ENCODE measurements at places on chromosomes 11 and 22.

DNA sequence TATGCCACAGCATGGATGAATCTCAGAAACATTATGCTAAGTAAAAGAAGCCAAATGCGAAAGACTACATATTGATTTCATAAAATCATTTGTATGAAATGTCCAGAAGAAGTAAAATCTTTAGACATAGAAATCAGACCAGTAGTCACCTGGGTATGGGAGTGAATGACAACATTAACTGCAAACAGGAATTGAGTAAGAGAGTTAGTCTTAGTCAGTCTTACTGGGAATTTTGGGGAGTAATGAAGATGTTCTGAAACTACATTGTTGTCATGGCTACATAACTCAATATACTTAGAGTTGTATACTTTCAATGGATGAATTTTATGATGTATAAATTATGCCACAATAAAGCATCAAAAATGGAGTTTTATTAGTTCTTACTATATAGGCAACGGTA is 107.8 kb upstream of the CHORDC1 start:
- DNase-seq: no peak

DNA sequence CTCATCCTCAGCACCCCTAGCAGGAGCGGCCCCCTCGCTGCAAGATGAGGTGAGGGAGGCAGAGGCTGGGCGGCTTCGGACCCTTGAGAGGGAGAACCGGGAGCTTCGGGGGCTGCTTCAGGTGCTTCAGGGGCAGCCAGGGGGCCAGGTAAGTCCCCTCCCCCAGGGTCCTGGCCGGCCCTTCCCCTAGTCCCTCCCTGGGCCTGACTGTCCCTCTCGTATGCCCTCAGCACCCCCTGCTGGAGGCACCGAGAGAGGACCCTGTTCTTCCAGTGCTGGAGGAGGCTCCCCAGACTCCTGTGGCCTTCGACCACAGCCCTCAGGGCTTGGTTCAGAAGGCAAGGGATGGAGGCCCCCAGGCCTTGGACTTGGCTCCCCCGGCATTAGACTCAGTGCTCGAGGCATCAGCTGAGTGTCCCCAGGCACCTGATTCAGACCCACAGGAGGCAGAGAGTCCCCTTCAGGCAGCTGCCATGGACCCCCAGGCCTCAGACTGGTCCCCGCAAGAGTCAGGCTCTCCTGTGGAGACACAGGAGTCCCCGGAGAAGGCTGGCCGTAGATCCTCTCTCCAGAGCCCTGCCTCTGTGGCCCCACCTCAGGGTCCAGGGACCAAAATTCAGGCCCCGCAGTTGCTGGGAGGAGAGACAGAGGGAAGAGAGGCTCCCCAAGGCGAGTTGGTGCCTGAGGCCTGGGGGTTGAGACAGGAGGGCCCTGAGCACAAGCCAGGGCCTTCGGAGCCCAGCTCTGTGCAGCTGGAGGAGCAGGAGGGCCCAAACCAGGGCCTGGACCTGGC is 4.0 kb downstream of the CCDC88B start:
- DNase-seq: no peak

DNA sequence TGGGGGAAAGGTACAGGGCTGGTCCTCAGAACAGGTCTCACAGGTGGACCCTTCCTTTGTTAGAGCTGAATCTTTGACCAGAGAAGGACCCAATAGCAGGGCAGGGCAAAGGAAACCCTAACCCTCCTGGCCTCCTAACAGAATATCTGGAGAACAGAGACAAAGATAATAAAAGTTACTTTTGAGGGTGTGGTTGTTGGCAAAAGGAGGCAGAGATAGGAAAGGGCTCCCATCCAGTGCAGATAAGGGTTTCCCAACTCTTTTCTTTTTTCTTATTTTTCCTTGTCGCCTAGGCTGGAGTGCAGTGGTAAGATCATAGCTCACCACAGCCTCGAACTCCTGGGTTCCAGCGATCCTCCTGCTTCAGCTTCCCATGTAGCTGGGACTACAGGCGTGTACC is 11.9 kb downstream of the PCSK7 start:
- no peak for DNase-seq

- no peak for DNase-seq
Measured at GRCh38 chr11:116650052-116650451, 122.7 kb downstream of the BUD13 start.

GRCh38 chr11:83948200-83948599 is 662.0 kb upstream of the CCDC90B start:
- no peak for DNase-seq

DNA sequence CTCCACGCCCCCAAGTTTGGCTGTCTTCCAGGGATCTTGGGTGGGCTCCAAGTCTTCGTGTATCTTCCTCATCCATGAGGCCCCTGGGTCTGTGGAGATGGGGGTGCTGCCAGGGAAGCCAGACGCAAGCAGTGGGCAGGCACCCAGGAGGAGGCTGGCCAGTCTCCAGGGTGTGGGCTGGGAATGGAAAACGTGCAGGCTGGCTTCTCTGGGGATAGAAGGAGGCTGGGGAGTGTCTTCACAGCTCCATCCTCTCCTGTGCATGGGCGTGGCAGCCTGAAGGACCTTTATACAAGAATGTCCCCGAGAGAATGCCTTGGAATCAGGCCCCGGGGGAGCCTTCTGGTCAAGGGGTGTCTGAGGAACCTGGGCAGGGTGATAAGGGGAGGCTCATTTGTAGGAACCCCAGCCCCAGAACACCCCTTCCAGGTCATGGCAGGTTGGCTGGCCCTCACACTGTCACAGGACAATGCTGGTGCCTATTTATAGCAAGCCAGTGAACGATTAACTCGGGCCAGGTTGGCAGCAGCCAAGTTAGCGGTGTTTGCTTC is 14.0 kb downstream of the SGSM1 start:
- no peak for DNase-seq

- DNase-seq: no peak
Measured at GRCh38 chr11:81331088-81331487, 1402.6 kb downstream of the FAM181B start.

DNA sequence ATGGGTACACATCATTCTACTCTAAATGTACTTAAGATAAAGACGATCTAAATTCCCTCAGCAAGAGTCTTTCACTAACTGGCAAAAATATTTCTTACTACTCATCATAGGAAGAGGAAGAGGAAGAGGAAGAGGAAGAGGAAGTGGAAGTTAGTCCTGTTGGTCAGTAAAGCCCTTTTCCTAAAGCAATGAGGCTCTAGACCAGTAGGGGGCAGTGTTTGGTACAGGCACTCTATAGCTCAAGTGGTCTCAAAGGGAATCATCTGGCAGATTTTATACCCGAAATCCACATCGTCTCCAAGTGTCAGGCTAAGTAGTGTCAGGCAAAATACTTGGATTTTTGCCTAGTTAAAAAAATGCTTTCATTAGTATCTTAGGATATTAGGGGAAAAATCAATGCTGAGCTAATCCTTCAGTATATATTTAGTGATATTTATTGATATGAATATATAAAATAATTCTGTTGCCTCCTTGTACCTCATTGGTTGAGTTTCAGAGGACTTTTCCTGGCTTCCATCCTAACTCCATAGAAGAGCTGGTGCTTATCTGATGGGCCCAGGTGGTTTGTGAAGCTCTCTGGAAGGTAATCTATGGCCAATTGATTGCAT is 7.7 kb downstream of the BLID start:
- no peak for DNase-seq

- no peak for DNase-seq
Measured at GRCh38 chr11:78212586-78213371, 24.1 kb downstream of the USP35 start.

- DNase-seq: no peak
Measured at GRCh38 chr11:82960779-82961143, 59.2 kb downstream of the DDIAS start.

DNA sequence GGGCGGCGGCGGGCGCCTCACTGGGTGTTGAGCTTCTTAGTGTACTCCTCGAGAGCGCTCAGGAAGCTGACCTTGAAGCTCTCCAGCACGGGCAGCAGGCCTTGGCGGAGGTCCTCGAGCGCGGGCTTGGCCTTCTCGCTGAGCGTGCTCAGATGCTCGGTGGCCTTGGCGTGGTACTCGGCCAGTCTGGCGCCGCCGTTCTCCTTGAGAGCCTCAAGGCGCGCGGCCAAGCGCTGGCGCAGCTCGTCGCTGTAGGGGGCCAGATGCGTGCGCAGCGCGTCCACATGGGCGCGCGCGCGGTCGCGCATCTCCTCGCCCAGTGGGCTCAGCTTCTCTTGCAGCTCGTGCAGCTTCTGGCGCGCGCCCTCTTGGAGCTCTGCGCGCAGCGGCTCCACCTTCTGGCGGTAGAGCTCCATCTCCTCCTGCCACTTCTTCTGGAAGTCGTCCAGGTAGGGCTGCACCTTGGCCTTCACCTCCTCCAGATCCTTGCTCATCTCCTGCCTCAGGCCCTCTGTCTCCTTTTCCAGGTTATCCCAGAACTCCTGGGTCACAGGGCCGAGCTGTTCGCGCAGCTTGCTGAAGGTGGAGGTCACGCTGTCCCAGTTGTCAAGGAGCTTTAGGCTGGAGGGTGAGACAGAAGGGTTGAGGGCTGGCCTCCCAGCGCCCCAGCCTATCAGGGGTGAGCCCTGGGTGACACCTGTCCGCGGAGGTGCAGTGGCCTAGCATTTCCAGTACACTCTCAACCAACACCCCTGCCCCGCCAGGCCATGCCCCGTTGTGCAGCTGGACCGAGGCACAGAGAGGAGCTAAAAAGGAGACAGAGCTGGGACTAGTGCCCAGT is 1.4 kb downstream of the APOA1 start:
- peak; percentile 59 for DNase-seq

DNA sequence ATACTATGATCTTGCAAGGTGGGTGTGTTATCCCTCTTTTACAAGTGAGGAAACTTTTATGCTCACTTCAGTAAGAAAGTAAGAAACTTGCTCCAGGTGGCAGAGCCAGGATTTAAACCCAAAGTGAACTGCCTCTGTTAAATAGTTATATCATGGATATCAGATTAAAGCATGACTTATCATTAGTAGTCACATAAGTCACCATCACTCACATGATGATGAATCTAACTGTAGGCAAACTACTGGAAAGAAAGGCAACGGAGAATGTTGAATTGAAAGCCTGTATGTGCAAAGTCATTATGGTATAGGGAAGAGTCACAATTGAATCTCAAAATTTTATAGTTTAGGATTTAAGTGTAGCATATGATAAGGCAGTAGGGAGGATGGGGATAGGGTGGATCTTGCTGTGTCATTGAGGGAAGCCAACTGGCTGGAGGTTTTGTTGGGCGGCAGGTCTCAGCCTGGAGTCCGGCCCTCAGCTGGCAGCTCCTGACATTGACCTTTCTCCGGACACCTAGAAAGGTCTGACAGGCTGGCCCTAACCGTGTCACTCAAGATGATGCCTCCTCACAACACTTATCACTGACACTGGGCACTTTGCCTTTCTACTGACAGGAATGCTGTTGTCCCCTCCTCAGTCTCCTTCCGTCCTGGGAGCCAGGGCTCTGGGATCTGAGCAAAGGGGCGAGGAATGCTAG is 98.3 kb downstream of the EMSY start:
- no peak for DNase-seq

DNA sequence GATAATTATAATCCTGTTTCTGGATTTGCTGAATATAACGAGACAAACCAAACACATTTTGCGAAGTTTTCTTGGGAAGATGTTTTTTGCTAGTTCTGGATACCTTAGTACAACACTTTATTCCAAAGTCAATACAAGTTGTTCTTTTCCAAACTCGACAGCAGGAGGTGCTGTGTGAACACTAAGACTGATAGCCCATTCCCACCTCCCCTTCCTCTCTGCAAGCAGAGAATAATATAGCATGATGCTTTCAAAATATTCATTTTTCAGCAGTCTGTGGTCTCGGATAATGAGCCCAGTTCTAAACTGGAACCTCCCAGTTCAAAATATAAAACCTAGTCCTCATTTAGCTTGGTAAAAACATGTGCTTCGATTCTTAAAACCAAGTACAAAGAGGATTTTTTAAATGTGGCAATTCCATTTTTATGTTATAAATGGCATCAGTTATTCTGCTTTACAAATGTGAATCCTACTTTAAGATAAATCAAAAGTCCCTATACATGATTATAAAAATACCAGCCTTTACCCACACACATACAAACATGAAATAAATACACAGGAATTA is 129.1 kb downstream of the DCDC1 start:
- DNase-seq: no peak

GRCh38 chr22:36506637-36507517 is at the start of gene FOXRED2:
Gene FOXRED2, minus strand, starts transcription at chr22:36507040. Its CDS starts 618 bp downstream, at chr22:36506422.
- peak; percentile 75 for DNase-seq

- DNase-seq: no peak
Measured at GRCh38 chr11:45984192-45984591, 61.7 kb downstream of the LARGE2 start.

DNA sequence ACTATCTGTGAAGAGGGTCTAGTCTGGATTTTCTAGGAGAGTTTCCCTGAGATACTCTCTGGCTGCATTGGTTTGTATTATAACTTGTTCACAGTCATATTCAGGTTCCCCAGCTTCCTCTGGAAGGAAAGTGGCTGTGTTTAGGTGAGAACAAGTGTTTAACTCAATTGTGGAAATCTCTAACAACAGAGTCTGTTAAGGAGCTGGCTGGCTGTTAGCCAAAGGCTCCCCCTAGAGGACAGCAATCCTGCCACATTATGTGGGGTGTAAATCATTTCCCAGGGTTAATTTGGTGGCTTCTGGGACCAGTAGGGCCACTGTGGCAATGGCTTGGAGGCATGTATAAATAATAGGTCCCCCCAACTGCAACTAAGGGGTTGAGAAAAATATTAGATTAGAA is 18.4 kb downstream of the MS4A6E start:
- DNase-seq: no peak

DNA sequence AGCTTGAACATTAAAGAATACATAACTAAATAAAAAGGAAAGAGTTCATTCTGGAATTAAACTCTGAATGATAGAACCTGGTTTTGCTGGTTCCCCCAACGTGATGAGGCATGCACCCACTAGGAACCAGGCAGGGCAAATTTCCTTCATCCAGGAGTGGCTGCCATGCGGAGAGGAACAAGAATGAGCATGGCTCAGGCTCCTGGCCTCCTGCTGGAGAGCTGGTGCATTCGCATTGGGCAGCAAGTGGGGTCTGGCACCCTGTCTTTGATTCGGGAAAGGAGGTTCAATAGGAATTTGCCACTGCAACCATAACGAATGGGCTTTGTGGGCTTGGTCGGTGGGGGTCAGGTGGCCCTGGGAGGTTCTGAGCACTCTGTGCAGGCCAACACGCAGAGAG is 169.8 kb upstream of the TENM4 start:
- DNase-seq: no peak

GRCh38 chr11:110782616-110783015 is 70.4 kb upstream of the ARHGAP20 start:
- DNase-seq: no peak

GRCh38 chr11:117462183-117462863 is 134.7 kb downstream of the CEP164 start:
- DNase-seq: no peak

- DNase-seq: no peak
Measured at GRCh38 chr22:33020721-33021120, 37.5 kb downstream of the SYN3 start.

GRCh38 chr22:25359601-25360261 is 140.3 kb downstream of the CRYBB2 start:
- no peak for DNase-seq

DNA sequence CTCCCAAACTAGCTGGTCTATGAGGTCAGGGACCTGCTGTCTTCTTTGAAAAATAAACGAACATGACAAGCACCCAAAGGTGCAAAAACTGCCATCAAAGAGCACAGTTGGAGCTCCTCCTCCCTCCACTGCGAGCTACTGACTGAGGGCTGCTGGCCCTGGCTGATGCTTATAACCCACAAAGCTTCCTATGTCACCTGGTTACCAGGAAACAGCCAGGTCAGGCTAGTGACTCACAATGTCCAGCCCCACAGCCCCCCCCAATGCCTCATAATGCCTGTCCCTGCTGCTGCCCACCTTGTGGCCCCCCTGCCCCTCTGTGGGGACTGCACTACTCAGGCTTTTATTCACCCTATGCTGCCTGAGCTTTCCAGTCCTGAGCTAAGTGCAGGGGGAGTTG is at the start of gene DRICH1:
DRICH1 (minus strand) TSS at position 144 of the 400 bp plus-strand sequence. CDS start 298 bp downstream, outside the sequence.
- DNase-seq: no peak

Measured in T-helper 22 cell (primary cell).